ENCODE measurements at places on chromosomes 3 and 15.

- no peak for DNase-seq
These were observed 460.9 kb downstream of the OTOL1 start for GRCh38 chr3:161957467-161957866.

DNA sequence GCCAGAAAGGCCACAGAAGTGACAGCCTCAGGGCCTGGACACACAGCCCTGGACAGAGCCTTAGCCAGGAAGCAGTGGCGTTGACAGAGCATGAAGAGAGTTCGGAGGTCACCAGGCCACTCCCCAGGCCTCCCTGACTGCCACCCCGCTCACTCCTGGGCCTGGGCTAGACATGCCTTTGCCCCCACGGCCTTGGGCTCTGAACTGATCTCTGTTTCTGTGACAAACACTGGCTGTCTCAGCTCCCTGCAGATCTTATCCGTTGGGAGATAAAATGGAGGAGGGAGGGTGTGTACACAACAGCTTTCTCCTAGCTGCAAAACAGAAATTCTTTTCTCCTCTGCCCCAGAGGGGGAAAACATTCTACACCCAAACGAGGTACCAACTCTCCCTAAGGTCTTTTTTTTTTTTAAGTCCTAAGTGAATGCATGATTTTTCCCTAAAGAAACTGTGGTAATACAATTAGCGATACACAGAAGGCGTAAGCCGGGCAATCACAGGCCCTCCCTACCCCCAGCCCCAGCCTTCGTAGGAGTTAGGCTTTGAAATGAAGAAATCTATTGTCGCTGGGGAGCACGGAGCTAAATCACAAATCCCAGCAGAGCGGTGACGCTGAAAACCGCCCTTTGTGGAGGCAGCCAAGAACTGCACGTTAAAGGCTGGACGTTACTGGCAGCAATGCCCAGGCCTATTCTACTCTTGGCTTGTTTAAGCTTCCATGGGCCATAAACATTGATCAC is 45.0 kb downstream of the SRGAP3 start:
- DNase-seq: no peak

DNA sequence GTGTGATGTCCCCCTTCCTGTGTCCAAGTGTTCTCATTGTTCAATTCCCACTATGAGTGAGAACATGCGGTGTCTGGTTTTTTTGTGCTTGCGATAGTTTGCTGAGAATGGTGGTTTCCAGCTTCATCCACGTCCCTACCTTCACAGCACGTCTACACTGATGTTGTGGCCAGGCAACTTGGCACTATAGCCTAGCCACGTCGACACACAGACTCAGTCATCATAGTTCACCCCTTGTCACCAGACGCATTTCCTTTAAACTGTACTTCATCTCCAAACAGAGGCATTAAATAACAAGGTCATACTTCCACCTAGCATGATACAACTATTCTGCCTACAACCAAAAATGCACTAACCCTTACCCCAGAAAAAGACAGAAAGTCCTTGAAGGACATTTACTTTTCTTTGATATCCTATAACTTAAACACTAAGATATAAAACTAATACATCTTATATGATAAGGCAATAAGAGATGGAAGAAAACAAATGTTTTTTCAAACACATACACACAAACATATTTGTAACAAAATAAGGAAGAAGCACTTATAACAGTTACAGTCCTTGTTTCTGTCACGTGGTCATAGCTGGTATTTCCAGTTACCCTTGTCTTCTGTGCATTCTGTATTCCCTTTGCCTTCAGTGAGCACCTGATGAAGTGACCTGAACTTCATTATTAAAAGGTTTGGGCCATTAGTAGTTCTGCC is 121.4 kb downstream of the KLF13 start:
- DNase-seq: no peak

DNA sequence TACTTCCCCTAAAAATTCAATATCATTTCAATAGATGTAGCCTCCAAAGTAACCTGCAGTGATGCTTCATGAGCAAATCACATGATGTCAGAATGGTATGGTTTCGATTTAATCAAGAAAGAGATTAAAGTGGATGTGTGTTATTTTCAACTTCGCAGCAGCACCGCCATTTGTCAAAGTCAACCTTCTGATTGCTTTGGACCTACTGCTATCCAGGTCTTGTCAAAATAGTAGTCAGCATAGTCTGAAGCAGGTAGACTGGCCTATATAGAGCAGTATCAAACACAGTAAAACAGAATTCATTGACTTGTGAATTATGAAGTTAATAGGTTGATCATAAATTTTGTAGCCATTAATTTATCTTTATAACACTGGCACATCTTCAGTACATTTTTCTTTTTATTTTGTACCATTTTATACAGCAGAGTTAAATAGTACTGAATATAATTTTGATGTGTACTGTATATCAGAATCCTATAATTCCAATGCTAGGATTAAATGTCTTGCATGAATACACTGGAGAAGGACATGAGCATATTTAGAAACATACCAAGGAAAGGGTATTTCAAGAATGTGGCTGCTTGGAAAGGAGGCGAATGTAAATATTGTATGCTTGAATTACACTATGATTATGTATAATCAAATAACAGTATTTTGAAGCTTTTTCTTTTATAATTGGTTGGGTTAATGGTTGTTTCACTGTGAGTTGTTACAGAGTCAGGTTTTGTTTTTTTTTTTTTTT is 79.6 kb downstream of the CDIN1 start:
- peak; percentile 31 for DNase-seq

- no peak for DNase-seq
These were observed 194.9 kb upstream of the KBTBD8 start for GRCh38 chr3:66803206-66803605.

- no peak for DNase-seq
These were observed 2.4 kb upstream of the GPR87 start for GRCh38 chr3:151318991-151319390.

GRCh38 chr3:61146010-61146890 is 105.0 kb downstream of the FHIT start:
- peak; percentile 10 for DNase-seq

DNA sequence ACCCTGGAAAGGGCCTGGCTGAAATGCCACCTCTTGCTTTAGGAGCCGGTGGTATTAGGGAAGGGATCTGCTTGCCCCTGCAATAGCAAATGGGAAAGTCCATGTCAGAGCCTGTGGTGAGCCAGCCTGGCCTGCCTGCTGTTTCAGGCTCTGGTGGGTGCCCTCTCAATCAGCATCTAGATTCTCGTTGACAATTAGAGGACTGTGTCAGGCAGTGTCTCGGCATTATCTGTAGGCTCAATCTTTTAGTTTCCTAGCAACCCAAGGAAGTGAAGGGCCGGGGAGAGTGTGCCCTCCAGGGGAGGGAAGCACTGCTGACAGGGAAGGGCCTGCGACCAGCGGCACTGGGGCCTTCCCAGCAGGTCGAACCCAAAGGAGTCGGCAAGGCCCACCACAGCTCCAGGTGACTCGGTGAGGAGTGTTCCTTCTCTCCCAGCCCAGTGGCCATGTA is 42.1 kb downstream of the TLE3 start:
- no peak for DNase-seq

DNA sequence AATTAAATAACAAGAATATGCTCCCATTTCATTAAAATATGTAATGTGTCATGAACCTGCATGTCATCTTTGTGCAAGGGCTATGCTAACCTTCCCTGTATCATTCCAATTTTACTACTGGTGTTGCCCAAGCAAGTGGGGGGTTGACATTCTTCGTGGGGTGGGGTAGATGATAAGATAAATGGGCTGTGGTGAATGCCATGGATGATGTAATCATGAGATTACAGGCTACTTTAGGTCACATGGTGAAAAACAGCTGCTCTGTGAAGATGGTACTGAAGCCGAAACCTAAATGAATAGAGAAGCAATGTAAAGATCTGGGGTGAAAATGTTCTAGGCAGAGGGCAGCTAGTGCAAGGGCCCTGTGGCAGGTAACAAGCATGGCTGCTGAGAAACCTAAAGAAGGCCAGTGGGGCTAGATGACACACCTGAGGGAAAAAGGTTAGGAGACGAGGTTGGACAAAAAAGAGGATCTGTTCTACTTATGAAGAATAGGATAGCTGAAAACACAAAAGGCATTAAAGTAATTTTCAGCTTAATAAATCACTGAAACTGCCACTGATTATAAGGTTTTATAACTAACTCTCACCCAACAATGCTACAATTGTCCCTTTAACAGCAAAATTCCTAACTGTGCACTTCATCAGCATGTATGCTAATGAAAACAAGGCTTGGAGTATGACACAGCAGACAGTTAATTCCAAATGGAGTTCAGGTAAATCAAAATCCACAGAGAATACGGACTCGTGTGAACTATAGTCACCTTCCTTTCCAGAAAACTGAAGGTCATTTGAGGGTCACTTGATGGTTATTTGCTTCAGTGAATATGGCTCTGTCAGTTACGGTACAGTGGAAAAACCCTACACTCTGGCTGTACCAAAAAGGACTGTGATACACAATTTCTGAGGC is 35.0 kb downstream of the MTMR10 start:
- no peak for DNase-seq

GRCh38 chr3:189947948-189948723 is 172.6 kb downstream of the P3H2 start:
- DNase-seq: no peak

- DNase-seq: no peak
These were observed 6.1 kb downstream of the OSBPL10 start for GRCh38 chr3:31974964-31975363.

DNA sequence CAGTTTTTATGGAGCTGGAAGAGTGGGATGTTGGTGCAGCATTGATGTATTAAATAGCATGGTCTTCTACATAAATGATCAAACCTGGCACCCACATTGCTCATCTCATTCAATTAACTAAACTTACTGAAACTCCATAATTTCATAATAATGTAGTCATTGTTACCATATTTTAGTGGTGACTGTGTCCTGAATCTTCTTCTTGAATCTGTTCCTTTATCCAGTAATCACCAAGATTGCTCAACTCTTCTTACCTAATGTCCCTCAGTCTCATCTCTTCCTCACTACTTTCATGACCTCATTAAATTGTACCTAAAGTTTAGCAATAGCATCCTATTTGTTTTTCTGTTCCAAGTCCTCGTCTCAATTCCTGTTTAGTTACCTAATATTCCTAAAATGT is 69.8 kb downstream of the FGF7 start:
- no peak for DNase-seq

DNA sequence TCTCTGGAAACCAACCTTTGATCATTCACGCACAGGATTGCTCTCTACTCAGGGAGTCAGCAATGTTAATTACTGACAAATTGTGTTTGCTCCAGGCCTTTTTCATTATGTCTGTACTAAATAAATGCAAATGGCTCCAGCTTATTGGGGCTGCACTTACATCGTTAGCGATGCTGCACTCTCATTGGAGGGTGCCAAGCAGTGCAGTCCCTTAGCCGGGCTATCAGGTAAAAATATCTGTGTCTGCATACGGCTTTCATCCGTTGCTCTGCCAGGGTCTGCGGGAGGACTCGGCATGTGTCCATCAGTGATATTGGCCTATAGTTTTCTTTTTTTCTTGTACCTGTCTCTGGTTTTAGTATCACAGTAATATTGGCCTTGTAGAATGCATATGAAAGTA is 471.5 kb upstream of the CADM2 start:
- no peak for DNase-seq

DNA sequence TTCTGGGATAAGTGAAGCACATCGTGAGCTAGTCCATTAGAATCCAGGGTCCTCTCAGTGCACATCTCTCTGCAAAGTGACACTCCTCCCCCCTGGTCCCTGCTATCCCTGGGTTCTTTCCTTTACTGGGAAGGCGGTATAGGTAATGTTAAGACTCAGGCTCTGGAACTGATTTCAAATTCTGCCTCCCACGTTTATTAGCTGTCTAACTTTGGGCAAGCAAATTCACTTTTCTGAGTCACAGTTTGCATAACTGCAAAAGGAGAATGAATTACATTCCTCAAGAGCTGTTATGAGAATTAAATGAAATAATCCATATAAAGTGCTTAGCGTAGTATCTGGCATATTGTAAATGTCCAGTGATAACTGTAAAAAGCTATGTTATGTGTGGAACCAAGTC is 168.1 kb upstream of the LRRN1 start:
- no peak for DNase-seq

GRCh38 chr3:2172561-2173171 is 74.0 kb downstream of the CNTN4 start:
- no peak for DNase-seq

DNA sequence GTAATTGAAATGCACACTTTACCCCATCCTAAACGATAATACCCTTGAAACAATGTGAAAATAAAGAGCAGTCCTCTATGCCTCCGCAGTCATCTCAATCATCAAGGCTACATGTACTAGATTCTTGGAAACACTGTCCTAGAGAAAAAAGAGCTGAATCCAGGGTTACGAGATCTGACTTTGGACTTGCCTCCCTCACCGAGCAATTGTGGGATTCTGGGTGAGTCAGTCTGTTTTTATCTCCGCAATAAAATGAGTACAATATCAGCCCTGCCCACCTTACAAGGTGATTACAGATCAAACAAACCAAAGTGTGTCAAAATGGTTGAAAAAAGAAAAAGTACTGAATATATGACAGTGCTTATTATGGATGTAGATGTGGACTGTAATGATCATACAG is 152.3 kb upstream of the SNTN start:
- no peak for DNase-seq

DNA sequence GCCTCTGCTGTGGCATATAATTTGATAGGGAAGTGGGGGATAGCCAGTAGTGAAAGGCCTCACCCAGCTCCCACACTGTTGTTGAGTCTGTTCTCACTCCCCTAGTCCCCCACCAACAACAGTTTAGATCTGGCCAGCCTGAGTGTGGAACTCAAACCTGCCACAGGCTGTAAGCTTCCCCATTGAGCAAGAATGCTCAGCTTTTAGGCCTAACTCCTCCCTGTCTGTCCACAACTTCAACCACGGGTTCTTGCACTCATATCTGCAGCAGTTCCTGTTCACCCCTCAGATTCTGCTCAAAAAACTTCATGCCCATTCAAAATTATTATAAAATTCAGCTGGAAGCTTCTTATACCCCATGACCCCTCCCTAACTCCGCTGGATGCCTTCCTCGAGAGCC is 975.1 kb downstream of the NSUN3 start:
- DNase-seq: no peak

DNA sequence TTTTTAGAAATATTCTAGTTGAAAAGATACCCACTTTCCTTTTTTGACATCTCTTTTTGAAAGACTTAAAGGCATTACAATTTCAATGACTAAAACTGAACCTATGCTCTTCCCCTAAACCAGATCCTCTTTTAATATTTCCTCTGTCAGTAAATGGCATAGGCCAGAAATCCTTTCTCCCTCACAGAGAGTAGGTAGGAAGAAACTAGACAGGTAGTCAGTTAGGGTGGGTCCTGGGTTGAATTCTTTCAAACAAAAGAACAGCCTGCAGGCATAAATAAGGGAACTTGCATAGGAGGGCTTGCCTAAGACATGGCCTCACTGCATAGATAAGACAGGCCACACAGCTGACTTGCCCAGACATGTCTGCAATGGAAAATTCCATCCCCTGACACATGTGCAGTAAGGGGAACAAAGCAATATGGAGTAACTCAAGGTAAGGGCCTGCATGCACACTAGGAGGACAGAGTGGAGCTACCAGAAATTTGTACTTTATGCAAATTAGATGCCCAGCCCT is 23.1 kb downstream of the PLSCR5 start:
- DNase-seq: no peak

GRCh38 chr15:89972085-89972484 is 29.0 kb upstream of the ZNF710 start:
- DNase-seq: no peak

Data from NCI-H2227 treated with DMSO at 0.1 percent for 48 hours (cell line).